ENCODE measurements at places on chromosomes 1 and 21. TPM values are rescaled to one million over a fixed set of nuclear protein-coding genes. Genes with fewer than 3 reads are reported as not detected.

DNA sequence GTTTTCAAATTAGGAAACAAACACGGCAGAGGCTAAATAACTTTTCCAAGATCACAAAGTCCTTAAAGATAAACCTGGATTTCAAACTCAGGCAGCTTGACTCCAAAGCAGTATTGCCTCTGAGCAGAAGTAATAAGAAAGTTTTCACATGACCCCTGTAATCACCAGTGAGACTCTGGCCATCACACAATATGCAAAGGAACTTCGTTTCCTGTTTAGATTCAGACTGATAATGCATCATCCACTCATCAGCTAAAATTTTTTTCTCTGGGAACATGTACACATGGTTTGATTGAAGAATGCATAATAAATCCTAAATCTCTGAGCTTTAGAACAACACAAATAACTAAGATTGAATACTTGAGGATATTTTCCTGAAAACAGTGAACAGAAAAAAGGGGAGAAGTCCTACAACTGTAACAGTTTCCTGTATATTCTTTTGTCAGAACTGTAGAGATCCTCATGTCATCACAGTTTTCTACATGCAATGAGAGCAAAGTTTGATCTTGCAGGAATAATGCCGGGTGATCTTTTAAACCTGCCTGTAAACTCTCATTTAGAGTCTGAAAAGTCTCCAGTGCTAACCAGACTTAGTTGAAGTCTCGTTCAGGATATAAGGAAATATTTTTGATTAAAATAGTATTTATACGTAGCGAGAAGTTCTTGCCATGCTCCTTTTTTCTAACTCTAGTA, 225.3 kb downstream of the SPATA17 start:
- no peak for DNase-seq
- H3K27ac ChIP-seq = no peak overlapping the region
- no peaks in the 10 kb centered on the region for H3K36me3 ChIP-seq

DNA sequence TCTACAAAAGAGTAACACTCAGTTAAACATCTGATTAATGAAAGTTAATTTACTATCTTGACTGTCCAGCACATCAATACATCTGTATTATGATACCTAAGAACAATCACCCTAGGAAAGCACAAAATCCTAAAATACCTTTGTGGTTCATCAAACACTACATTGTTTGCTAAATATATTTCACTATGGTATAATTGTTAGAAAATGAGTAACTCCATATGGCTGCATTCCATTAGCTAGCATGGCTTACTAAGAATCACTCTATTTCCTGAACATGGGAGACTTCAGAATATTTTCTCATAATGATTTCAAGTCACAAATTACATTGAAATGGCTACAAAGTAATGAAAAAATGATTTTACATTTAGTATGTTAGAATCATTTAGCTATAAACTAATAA, 12.5 kb downstream of the TRMT1L start:
- H3K4me3 ChIP-seq = no peak overlapping the region
- H3K27me3 ChIP-seq = no peaks in the 10 kb centered on the region
- H3K36me3 ChIP-seq = peaks cover 56% of the 10 kb centered on the region
- no peak overlapping the region for H3K27ac ChIP-seq
- no peaks in the 10 kb centered on the region for H3K4me1 ChIP-seq

DNA sequence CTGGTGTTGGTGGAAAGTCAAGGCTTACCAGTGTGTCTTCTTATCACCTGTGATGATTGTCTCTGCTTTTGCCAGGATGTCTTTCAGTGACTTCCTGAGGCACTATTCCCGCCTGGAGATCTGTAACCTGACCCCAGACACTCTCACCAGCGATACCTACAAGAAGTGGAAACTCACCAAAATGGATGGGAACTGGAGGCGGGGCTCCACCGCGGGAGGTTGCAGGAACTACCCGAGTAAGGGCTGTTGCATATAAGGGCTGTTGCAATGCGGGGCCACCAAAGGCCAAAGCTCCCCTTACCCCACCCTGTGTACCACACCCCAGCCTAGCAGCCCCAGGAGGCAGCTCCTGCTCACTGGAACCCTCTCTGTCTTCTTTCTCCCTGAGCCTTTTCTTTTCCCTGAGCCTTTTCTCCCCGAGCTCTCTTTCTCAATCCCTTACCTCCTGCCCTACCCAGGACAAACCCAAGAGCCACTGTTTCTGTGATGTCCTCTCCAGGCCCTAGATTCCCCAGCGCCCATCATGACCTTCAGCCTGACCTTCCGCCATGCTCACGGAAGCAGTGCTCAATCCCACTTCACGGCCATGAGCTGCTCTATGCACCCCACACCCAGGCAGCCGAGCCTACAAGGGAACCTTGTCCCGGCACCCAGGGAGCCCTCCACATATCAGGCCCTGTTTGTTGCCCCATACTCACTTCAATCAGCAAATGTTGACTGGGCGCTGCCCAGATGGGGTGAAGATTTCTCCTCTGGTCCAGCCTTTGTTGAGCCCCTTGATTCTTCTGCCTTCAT, 40.6 kb downstream of the CAPN2 start:
- peak; percentile 73 for DNase-seq
- H3K4me1 ChIP-seq = no peaks in the 10 kb centered on the region
- H3K4me3 ChIP-seq = no peak overlapping the region
- no peaks in the 10 kb centered on the region for H3K36me3 ChIP-seq
- peaks cover 6% of the 10 kb centered on the region for H3K27me3 ChIP-seq

GRCh38 chr1:106721790-106722189, 334.7 kb upstream of the PRMT6 start:
- H3K4me1 ChIP-seq = no peaks in the 10 kb centered on the region
- no peak overlapping the region for H3K4me3 ChIP-seq
- H3K36me3 ChIP-seq = no peaks in the 10 kb centered on the region

GRCh38 chr1:31476891-31477846, 64.2 kb downstream of the SERINC2 start:
- no peaks in the 10 kb centered on the region for H3K36me3 ChIP-seq
- peaks cover 3% of the 10 kb centered on the region for H3K4me1 ChIP-seq
- H3K4me3 ChIP-seq = no peak overlapping the region
- DNase-seq = no peak
- H3K27me3 ChIP-seq = no peaks in the 10 kb centered on the region

DNA sequence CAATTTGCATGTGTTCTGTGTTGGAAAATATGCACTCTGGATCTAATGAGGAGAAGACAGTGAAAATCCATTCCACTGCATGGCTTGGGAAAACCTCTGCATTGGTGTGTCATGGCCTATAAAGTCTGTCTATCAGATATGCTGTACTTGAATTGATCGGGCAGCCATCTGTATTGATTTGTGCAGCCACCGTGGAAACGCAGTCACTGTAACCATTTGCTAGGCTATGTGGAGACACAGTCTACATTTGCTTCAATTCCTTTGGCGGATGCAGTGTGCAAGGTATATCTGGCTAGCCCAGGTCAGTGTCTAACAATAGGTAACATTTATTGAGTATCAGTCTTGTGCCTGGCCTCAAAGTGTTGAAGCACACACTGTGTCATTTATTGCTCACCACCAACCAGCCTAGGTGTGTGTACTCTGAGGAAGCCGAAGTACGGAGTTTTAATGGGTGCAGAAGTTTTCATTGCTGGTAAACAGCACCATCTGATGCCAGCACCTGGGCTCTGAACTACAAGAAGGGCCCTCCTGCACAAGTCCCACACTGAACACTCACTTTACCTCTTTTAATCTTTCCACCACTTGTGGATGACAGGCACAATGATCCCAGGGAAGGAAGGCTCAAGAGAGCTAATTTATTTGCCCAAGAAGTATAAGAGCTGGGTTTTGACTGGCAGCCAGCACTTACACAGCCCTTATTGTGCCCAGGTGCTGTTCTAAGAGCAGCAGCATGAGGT, 83.4 kb downstream of the DAB1 start:
- H3K4me1 ChIP-seq = no peaks in the 10 kb centered on the region
- no peak for DNase-seq
- no peaks in the 10 kb centered on the region for H3K27me3 ChIP-seq

DNA sequence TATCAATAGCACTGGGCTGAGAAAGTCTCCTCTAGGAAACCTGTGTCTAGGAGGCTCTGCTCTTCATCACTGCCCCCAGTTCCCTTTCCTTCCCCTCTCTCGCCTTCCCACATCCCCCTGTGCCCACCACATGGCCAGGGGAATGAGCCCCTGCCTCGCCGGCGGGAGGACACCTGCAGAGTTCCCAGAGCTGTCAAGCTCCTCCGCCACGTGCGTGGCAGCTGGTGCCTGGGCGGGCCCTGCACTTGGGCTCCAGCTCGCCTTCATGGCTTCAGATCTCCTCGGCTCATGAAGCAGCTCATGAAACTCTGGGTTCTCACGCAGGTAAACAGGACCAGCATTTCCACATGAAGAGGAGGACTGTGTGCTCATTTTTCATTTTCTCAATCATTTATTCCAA, 62.8 kb downstream of the SIM2 start:
- peaks cover 5% of the 10 kb centered on the region for H3K4me1 ChIP-seq
- no peak overlapping the region for H3K27ac ChIP-seq
- no peak for DNase-seq
- H3K4me3 ChIP-seq = no peak overlapping the region
- H3K27me3 ChIP-seq = no peaks in the 10 kb centered on the region

DNA sequence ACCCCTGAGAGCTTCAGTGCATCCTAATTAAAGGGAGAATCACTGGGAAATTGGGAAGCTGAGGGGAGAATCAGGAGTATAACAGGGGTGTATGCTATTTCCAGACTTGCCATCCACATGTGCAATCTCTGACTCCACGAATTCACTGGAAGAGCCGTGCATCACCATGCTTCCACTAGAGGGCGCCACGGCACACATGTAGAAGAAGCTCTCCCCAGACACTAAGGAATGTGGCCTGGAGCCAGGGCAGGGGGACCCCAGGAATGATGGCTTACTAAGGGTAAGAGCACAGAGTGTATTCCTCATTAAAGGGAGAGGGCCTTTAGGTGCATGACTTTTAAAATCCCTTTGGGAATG, 81.5 kb downstream of the ABCA4 start:
- no peaks in the 10 kb centered on the region for H3K36me3 ChIP-seq
- peak; percentile 86 for DNase-seq
- H3K27me3 ChIP-seq = no peaks in the 10 kb centered on the region
- no peak overlapping the region for H3K27ac ChIP-seq

DNA sequence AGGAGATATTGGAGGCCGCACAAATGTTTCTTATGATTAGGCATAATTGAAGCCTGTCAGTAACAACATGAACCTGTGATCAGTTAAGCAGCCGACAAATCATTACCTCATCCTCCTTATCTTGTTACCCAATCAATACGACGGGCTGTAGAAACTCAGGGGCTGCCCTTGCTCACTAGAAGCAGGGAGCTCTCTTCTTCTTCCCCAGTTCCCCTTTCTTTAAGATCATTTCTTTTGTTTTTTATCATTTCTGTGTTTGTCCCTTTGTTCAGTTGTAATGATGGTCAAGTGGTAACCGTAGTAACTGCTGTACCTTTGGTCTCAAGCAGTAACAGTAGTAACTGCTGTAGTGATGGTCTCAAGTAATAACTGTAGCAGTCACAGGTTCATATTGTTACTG, 13.8 kb upstream of the FCGR2A start:
- H3K4me3 ChIP-seq = no peak overlapping the region
- no peaks in the 10 kb centered on the region for H3K4me1 ChIP-seq
- H3K27me3 ChIP-seq = no peaks in the 10 kb centered on the region
- H3K36me3 ChIP-seq = no peaks in the 10 kb centered on the region

DNA sequence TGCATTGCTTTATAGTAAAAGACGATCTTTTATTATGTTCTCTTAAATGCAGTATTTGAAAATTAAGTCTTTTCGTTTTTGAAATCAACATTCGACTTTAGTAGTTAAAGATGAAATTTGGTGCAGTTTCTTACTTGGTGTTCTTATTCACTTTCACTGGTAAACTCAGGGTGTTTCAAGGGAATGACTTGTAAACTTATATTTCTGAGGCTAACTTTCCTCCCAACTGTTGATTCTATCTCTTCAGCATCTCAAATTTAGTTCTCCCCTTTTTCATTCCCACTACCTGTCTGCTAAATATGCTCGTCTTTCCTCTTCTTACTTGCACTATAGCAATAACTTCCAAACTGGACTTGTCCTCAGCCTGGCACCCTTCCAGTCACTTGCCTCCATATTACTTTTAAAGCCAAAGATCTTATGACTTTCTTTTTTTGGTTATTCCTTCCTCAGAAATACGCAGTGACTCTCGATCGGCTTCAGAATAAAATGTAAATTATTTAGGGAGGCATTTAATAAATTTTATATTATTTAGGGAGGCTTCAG, 988 bp downstream of the SLC35A3 start:
- H3K36me3 ChIP-seq = no peaks in the 10 kb centered on the region
- H3K27me3 ChIP-seq = no peaks in the 10 kb centered on the region
- DNase-seq = no peak
- no peak overlapping the region for H3K27ac ChIP-seq

- H3K27me3 ChIP-seq = no peaks in the 10 kb centered on the region
- H3K27ac ChIP-seq = no peak overlapping the region
- no peak for DNase-seq
- H3K4me3 ChIP-seq = no peak overlapping the region
- no peaks in the 10 kb centered on the region for H3K36me3 ChIP-seq
- H3K4me1 ChIP-seq = no peaks in the 10 kb centered on the region
Measured at GRCh38 chr1:70079546-70079945, 125.8 kb downstream of the LRRC40 start.

- no peak overlapping the region for H3K27ac ChIP-seq
- H3K36me3 ChIP-seq = no peaks in the 10 kb centered on the region
- no peak overlapping the region for H3K4me3 ChIP-seq
- H3K4me1 ChIP-seq = peaks cover 13% of the 10 kb centered on the region
- DNase-seq = no peak
Measured at GRCh38 chr1:116833718-116834117, 76.0 kb upstream of the PTGFRN start.

- no peaks in the 10 kb centered on the region for H3K36me3 ChIP-seq
- H3K4me1 ChIP-seq = no peaks in the 10 kb centered on the region
- H3K27ac ChIP-seq = no peak overlapping the region
- H3K4me3 ChIP-seq = no peak overlapping the region
Measured at GRCh38 chr1:78102082-78102481, 56.3 kb downstream of the GIPC2 start.

- no peaks in the 10 kb centered on the region for H3K4me1 ChIP-seq
- H3K27me3 ChIP-seq = no peaks in the 10 kb centered on the region
- H3K4me3 ChIP-seq = no peak overlapping the region
Measured at GRCh38 chr1:162984699-162985098, 84.5 kb upstream of the RGS4 start.

GRCh38 chr1:92430030-92430429, 56.7 kb downstream of the GFI1 start:
- no peak for DNase-seq
- no peaks in the 10 kb centered on the region for H3K27me3 ChIP-seq
- no peaks in the 10 kb centered on the region for H3K36me3 ChIP-seq
- no peak overlapping the region for H3K27ac ChIP-seq
- peaks cover 3% of the 10 kb centered on the region for H3K4me1 ChIP-seq

- no peaks in the 10 kb centered on the region for H3K27me3 ChIP-seq
- no peak for DNase-seq
- no peaks in the 10 kb centered on the region for H3K36me3 ChIP-seq
- no peak overlapping the region for H3K27ac ChIP-seq
- H3K4me3 ChIP-seq = no peak overlapping the region
- no peaks in the 10 kb centered on the region for H3K4me1 ChIP-seq
Measured at GRCh38 chr1:89736937-89737733, 83.7 kb upstream of the LRRC8D start.

GRCh38 chr1:9631613-9632012, 19.9 kb upstream of the PIK3CD start:
- H3K27me3 ChIP-seq = no peaks in the 10 kb centered on the region
- no peak overlapping the region for H3K27ac ChIP-seq
- H3K4me1 ChIP-seq = peaks cover 8% of the 10 kb centered on the region
- H3K36me3 ChIP-seq = no peaks in the 10 kb centered on the region
- DNase-seq = no peak

Gene REN
- 0.05 TPM for polyA plus RNA-seq

Gene KIF21B
- polyA plus RNA-seq = 10.8 TPM

Gene FCRL4
- not detected for polyA plus RNA-seq

Gene CALML6
- 0.96 TPM for polyA plus RNA-seq

Gene ANGPTL7
- not detected for polyA plus RNA-seq

Gene RIT1
- polyA plus RNA-seq = 19.7 TPM

Gene VWA1
- 19.5 TPM for polyA plus RNA-seq

Gene BRINP3
- polyA plus RNA-seq = 0.09 TPM

Gene PRMT6
- 23.6 TPM for polyA plus RNA-seq

Gene OR2T11
- polyA plus RNA-seq = not detected

Gene KLF17
- polyA plus RNA-seq = not detected
